RCC 7860 (cell line): ENCODE measurements at places on chromosomes 3 and 15.

- peak; percentile 70 for DNase-seq
These were observed 931.7 kb downstream of the MCTP2 start for GRCh38 chr15:95162967-95163531.

DNA sequence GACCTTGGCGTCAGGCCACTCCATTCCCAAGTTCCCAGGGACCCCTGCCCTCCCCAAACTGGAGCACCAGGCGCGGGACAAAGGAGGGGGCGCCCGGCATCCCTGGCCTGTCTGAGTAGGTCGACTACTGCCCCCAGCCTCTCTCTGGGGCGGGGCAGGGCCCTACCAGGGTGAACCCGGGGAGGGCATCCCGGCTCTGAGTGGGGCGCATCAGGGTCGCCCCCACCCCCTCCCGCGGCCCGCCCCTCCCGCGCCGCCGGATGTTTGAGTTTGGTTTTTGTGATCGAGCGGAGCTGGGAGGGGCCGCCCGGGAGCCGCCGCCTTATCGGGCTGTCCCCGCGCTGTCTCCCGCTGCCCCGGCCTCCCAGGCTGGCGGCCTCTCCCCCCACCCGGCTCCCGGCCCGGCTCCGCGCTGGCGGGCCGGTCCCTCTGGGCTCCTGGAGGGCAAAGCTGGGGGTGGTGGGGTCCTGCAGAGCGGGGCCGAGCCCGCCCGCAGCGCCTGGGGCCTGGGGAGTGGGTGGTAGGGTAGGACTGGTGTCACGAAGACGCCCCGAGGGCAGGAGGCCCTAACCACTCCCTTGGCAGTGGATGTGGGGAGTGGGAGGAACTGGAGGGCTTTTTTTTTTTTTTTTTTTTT, 47.2 kb upstream of the SMAD6 start:
- DNase-seq, result no peak

DNA sequence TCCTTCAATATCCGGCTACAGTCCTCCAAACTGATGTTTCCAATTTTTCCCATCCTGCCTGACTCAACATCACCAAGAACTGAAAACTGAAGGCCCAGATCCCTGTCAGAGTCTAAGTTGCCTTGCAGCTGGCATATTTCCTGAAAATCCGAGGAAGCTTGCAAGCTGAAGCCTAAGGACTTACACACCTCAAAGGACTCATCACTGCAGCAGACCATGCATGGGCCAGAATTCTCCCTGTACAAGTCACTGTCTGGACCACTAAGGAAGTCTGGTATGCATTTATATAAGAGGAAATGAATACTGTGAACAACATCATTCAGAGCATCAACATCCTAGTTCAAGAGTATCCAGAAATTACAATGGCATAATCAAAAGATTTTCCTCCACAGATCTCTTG, 548.8 kb upstream of the MDFIC2 start:
- DNase-seq, result peak; percentile 44

- no peak for DNase-seq
These were observed 386.4 kb downstream of the ZBTB20 start for GRCh38 chr3:114760679-114761078.

- no peak for DNase-seq
These were observed 41.4 kb downstream of the ABTB1 start for GRCh38 chr3:127714125-127714571.

- DNase-seq, result no peak
These were observed 99.7 kb downstream of the TIGIT start for GRCh38 chr3:114393367-114394072.

- DNase-seq, result no peak
These were observed 101.6 kb downstream of the SLC25A26 start for GRCh38 chr3:66322436-66322835.

GRCh38 chr3:169365993-169366915, 297.3 kb downstream of the MECOM start:
- no peak for DNase-seq

DNA sequence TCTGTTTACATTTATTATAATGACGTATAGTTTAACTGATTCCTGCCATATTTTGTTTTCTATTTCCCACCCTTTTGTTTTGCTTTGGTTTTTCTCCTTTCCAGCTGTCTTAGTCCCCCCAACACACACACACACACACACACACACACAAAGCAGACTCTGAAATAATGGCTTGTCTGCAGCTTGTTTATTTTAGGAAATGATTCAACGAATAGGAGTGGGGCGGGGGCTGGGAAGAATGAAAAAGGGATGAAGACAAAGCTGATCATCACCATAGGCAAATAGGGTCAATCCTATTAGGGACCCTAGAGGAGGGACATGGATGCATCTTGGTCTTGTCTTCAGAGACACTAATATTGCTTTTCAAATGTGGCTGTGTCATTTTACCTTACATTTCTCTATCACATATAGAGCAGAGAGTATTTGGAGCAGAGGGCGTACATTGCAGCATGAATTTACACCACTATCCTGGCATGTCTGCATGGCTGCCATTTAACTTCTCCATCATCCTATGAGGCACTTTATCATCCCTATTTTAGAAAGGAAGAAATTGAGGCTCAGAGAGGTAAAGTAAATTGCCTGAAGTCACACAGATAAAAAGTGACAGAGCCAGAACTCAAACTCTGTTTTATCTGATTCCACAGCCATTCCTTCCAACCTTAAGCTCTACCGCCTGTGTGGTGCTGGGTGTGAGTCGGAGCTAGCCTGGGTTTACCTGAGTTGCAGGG, 147.2 kb upstream of the TPM1 start:
- peak; percentile 54 for DNase-seq

- no peak for DNase-seq
These were observed 156.0 kb downstream of the PLD1 start for GRCh38 chr3:171654326-171654725.

DNA sequence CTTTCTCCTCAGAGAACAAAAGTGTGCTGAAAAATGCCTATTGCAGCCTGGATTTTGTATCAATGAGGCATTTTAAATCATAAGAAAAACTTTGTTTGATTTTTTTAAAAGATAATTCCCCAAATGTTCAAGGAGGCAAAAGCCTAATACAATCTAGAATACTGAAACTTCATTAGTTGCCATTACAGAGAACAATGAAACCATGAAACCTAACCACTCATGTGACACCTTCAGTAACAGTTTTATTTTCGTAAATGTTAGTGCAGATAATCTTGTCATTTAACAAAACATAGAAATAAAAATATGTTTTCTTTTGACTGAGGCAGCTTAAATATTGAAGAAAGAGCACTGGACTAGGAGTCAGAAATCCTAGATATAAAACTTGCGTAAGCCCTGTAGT, 655.9 kb downstream of the RBMS3 start:
- DNase-seq, result no peak

GRCh38 chr15:88847144-88847543, 43.9 kb downstream of the ACAN start:
- DNase-seq, result no peak

GRCh38 chr15:41879321-41879845, 14.5 kb downstream of the SPTBN5 start:
- DNase-seq, result no peak

DNA sequence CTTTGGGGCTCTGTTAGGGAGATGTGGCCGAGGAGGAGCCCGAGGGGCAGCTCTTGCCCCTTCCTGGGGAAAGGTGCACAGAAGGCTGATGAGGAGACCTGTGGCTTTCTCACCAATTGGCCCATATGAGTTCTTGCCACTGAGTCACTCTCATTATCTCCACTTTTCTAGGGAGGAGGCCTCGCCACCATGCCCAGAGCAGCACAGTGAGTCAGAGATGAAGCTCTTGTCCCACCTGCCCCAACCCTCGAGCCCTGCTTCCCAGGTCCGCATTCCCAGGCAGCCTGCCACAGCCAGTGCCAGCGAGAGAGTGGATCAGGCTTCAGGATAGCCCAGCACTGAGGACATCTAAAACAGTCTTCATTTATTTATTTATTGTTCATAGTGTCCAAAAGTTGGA, 53.5 kb downstream of the AMOTL2 start:
- peak; percentile 89 for DNase-seq

DNA sequence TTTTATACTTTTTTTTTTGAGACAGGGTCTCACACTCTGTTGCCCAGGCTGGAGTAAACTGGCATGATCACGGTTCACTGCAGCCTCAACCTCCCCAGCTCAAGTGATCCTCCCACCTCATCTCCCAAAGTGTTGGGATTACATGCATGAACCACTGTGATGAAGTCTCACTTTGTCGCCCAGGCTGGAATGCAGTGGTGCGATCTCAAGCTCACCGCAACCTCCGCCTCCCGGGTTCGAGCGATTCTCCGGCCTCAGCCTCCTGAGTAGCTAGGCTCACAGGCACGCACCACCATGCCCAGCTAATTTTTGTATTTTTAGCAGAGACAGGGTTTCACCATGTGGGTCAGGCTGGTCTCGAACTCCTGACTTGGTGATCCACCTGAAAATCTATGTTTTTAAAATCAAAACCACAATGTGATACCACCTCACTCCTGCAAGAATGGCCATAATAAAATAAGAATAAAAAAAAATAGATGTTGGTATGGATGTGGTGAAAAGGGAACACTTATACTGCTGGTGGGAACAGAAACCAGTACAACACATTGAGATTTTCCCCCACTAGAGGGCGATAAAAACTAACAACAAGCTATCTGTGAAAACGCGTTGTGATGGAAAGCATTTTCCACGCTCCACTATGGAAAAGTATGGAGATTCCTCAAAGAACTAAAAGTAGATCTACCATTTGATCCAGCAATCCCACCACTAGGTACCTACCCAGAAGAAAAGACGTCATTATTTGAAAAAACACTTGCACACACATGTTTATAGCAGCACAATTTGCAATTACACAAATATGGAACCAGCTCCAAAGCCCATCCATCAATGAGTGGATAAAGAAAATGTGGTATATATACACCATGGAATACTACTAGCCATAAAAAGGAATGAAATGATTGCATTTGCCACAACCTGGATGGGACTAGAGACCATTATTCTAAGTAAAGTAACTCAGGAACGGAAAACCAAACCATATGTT, 26.8 kb upstream of the OCA2 start:
- no peak for DNase-seq

- no peak for DNase-seq
These were observed 524 bp downstream of the IGF1R start for GRCh38 chr15:98648654-98649471.

GRCh38 chr15:66802025-66803001, 100.3 kb downstream of the SMAD6 start:
- no peak for DNase-seq
